Cortex of kidney (tissue), 1 donor: ENCODE measurements at places on chromosomes 6 and 20.

DNA sequence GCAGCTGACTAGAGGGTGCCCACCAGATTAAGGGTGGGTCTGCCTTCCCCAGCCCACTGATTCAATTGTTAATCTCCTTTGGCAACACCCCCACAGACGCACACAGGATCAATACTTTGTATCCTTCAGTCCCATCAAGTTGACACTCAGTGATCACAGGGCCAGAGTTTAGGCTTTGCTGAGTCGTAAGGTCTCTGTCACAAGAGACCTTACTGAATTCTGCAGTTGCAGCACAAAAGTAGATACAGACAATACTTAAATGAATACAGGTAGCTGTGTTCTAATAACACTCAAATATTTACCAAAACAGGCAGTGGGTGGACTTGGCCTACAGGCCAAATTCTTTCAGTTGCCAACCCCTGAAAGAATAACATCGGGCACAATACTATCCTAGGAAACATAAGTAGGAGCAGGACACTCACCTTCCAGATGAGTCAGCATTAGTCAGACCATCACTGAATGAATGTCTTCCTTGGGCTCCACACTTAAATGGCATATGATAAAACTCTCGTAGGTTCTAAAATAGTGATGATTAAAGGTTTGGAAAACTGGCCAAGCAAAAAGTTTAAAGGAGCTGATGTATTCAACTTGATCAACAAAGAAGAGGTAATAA, 190.0 kb downstream of the UBE3D start:
- no peak for DNase-seq

GRCh38 chr6:46254946-46255345, 84.2 kb upstream of the ENPP5 start:
- DNase-seq, result no peak

- DNase-seq, result no peak
Measured at GRCh38 chr20:38581013-38581412, at the start of gene ADIG. TSS of gene ADIG (plus strand) at chr20:38581197. CDS start at chr20:38581251, 54 bp downstream.

DNA sequence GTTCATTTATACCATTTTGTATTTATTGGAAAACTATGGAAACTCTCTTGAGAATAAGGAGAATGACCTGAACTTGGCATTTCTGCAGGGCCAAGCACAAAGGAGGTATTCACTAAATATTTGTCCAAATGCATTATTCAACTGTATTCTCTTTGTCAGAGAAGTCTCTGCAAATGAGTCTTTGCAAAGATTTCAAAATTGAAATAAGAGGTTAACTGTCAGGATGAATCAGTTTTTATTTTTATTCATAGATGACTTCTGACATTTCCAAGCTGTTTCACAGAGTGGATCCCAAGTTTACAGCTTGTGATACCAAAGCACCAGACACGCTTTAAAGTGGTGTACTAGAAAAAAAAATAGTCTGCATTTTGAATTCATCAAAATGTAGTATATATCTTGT, 131.6 kb downstream of the UTRN start:
- no peak for DNase-seq

DNA sequence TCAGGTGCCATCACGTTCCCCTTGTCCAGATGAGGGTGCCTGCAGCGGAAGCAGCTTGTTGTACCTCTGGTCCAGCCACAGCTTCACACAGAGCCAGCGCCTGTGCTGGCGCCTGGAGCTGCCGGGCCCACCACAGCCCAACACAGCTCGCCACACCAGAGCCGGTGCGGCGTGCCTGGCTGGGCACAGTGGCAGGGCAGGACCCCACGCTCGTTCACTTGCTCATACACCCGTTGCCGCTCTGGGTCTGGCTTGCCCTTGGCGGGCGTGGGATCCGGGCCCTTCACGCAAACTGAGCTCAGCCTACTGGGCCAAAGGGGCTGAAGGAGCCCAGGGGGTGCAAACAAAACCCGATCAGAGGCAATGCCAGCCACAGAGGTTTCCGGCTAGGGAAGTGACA, 492.5 kb upstream of the MANEA start:
- no peak for DNase-seq

DNA sequence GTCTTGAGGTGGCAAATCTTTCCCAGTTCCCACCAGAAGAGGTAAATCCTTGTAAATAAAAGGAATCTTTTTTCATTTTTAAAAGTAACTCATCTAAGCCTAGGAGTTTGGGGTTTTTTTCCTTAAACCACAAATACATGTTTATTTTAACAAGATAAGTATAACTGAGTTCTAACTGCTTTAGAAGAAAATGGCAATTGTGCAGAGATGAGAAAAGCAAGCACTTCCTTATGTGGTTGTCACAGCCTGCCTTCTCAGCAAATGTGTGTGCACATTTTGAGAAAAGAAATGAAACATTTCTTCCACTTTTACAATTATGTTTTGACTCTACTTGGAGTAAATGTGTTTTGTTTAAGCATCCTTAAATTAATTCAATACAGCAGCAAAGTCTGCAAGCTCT, 17.7 kb downstream of the HCK start:
- no peak for DNase-seq

- no peak for DNase-seq
Measured at GRCh38 chr6:135990439-135990838, 138.9 kb downstream of the PDE7B start.

GRCh38 chr6:149963212-149963461, 606 bp upstream of the ULBP1 start:
- no peak for DNase-seq

- DNase-seq, result no peak
Measured at GRCh38 chr6:32819729-32820128, 2.9 kb upstream of the HLA-DOB start.

- no peak for DNase-seq
Measured at GRCh38 chr6:12013307-12013719, 1.2 kb downstream of the HIVEP1 start.

DNA sequence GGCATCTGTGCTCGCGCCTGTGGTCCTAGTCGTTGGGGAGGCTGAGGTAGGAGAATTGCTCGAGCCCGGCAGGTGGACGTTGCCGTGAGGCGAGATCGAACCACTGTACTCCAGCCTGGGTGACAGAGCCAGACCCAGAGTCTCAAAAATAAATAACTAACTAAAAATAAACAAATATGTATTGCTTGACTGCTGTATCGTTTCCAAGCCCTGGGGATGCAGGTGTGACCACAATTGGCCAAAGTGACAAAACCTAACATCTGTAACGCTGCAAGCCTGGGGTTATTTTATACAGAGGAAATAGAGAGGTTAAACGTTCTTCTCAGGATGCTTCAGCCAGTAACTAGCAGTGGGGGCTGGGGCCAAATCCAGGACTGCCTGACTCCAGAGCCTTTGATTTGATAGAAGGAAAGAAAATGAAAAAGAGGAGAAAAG, 1.9 kb upstream of the SRSF3 start:
- DNase-seq, result no peak

GRCh38 chr6:56724455-56724854, 81.8 kb upstream of the DST start:
- DNase-seq, result no peak
